LNCaP clone FGC (cell line): ENCODE measurements at places on chromosomes 16 and 17.
A peak's percentile ranks its signal among the peaks of the same experiment; 100 is the strongest.

- no peak for DNase-seq
Observed at GRCh38 chr16:31464781-31465260, 5.5 kb downstream of the ARMC5 start.

GRCh38 chr16:57991551-57992059 lies 8.9 kb downstream of the ZNF319 start:
- no peak for DNase-seq

- no peak for DNase-seq
Observed at GRCh38 chr17:17366941-17367875, 64.0 kb downstream of the NT5M start.

DNA sequence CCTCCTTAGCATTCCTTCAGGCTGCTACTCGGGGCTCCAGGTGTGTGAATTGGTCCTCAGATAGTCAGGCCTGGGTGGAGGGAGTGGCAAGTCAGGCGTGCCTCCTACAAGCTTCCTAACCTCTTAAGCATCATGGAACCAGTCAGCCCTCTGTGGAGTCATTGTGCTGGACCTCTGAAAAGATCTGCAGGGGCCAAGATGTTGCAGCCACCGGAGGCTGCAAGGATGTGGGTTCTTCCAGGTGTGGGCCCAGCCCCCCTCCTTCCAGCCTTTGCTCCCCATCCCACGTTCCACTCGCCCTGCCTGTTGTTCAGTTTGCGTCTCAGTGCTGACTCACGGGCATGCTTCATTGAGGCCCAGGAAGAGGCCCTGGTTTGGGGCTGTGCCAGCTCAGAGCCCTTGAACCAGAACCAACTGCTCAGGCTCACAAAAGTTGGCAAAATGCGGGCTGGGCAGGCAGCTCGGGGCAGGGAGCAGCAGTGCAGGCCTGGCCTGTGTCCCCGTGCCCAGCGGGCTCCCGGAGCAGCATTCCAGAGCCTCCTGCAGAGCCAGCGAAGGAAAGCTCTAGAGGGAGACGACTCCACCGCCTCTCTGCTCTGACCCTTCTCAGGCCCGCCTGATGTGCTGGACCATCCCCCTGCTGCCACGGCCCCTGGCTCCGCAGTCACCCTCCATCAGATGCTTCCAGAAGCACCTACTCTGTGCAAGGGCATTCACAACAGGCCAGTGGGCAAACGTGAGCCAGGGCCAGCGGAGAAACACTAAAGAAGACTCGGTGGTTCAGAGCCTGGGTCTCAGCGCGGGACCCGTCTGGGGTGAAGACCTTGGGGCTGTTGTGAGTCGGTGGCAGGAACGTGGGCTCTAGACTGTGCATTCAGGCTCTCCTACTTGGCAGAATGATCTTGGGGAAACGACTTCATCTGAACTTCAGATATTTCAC lies 7.5 kb downstream of the LDHD start:
- peak; percentile 79 for DNase-seq

DNA sequence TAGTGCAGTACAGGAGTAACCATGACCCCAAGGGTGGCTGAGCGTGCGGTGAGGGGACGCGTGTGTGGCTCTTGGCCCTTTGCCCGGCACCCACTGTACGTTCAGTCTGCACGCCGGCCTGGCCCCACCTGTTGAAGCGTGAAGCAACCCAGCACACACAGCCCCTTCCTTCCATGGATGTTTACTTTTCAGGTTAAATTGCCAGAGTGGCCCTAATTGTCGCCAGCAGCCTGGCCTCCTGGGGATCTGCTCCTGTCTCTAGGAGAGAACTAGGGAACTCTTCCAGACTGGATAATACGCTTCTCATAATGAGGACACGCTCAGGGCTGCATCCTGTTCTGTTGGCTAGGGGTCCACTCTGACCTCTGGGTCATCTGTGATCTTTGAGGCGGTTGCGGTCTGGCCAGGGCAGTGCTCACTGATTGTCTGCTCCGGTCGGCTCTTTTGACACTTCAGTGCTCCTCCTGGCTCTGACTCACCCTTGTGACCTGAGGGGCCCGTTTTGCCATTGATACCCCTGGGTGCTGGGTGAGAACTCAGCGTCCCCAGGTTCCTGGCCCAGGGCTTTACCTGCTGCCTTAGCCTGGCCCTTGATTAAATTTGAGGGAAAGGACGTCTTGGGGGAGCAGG lies 27.7 kb downstream of the TPSG1 start:
- no peak for DNase-seq

DNA sequence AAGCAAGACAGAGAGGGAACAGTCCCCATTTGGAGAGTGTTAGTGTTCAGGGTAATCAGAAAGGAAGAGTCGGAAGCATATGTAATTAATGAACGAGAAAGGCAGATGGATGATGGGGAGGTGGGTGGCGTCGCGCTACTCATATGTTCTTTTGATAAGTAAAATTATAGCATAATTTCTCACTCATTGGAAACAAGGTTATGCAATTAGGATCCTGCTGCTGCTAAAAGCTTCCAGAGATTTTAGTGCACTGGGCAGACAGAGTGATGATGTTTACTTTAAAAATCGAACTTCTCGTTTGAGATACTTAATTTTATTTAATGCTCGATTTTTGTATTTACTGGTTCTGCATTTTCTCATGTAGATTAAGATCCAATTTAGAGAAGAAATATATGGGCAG lies 96.2 kb downstream of the PRKCA start:
- no peak for DNase-seq

DNA sequence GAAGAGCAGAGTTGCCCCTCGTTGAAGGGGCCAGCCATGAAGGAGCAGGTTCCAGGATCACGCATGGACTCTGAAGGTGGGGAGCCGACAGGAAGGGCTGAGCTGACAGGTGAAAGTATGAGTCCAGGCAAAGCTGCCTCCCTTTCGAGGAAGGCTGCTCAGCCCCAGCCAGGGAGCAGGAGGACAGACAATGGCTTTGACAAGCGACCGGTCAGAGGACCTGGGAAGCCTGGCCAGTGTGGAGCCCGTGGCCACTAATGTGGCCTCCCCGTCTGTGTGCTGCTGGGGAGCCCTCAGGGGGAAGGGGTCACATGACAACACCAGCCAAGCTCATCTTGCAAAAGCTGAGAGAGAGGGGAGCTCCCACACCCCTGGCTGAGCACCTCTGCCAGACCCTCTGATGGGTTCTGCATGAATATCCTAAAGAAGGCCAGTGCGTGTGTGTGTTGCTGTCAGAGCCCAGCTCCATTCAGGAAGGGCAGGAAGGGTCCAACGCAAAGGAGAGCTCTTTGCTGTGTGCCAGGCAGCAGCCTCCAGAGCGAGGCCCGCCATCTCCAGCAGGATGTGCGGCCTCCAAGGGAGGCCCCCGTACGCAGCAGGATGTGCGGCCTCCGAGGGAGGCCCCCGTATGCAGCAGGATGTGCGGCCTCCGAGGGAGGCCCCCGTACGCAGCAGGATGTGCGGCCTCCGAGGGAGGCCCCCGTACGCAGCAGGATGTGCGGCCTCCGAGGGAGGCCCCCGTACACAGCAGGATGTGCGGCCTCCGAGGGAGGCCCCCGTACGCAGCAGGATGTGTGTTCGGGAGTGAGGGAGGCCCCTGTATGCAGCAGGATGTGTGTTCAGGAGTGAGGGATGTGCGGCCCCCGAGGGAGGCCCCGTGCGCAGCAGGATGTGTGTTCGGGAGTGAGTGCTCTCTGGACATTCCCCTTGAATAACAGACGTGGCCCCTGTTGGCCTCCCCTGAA lies 102.1 kb upstream of the CHMP6 start:
- DNase-seq: no peak

- no peak for DNase-seq
Observed at GRCh38 chr17:81153340-81153803, 11.9 kb upstream of the PVALEF start.
